ENCODE measurements at places on chromosomes 4 and X. TPM values are rescaled to one million over a fixed set of nuclear protein-coding genes. Genes with fewer than 3 reads are reported as not detected.

DNA sequence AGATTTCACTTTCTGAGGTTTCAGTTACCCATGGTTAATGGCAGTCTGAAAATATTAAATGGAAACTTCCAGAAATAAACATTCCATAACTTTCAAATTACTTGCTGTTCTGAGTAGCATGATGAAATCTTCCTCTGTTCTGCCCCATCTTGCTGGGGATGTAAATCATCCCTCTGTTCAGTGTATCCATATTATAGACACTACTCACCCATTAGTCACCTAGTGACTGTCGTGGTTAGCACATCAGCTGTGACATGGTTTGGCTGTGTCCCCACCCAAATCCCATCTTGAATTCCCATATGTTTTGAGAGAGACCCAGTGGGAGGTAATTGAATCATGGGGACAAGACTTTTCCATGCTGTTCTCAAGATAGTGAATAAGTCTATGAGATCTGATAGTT, 125.5 kb upstream of the GIMD1 start:
- no peak for DNase-seq

DNA sequence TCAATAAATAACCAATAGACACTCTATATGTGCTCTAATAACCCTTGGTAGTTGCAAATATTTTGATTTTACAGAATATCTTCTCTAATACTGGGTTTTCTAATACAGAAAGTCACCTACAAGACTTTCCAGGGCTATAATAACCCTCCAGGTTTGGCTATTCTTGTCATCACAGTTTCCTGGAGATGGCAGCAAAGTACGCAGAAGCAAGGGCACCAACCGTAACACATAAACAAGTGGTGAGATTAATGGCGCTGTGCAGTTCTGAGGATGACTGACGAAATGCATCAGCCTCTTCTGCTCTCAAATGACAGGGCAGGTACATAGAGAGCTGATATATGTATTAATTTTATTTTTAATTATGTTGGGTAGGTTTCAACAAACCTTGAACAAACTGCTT, 122.4 kb downstream of the C4orf33 start:
- peak; percentile 43 for DNase-seq

- DNase-seq = peak; percentile 31
Observed at GRCh38 chr4:187380181-187380581, 615.4 kb upstream of the ZFP42 start.

GRCh38 chr4:4507923-4508322, 33.9 kb downstream of the STX18 start:
- DNase-seq = no peak

- DNase-seq = peak; percentile 5
Observed at GRCh38 chrX:148535639-148536038, 35.2 kb downstream of the AFF2 start.

- no peak for DNase-seq
Observed at GRCh38 chrX:153771415-153772315, 7.6 kb downstream of the PLXNB3 start.

ATP2B3 gene
- not detected for total RNA-seq

PASD1 gene
- total RNA-seq = 0.12 TPM
